ENCODE measurements at places on chromosomes 3 and 15. TPM values are rescaled to one million over a fixed set of nuclear protein-coding genes. Genes with fewer than 3 reads are reported as not detected.
A peak's percentile ranks its signal among the peaks of the same experiment; 100 is the strongest.

GRCh38 chr15:60477916-60478565 lies 901 bp downstream of the ICE2 start:
- DNase-seq = no peak

DNA sequence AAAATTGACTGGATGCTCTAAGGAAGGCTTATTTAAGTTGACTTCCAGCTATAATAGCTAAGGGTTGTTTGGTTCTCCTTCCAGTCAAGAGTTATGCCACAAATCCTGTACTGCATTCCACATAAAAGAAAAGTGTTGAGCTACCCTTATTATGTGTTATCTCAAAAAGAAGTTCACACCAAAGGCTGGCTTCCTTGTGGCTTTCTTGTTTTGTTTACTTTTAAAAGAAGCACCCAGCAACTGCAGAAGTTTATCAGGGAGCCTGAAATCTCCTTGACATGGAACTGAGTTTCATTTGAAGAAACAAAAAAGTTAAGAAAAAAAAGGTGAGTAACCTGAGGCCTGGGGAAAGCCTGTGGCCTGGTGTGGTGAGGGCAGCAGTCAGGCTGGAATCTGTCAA lies 10.2 kb downstream of the MGLL start:
- DNase-seq = no peak

GRCh38 chr3:125126323-125126722 lies 70.5 kb upstream of the HEG1 start:
- no peak for DNase-seq

GRCh38 chr3:138938056-138938876 lies 8.7 kb downstream of the FOXL2 start:
- peak; percentile 73 for DNase-seq

Gene DCLK3
- 0.18 TPM for total RNA-seq

Gene SNURF
- total RNA-seq = 21.4 TPM
